ENCODE measurements at places on chromosomes 2 and 18.

DNA sequence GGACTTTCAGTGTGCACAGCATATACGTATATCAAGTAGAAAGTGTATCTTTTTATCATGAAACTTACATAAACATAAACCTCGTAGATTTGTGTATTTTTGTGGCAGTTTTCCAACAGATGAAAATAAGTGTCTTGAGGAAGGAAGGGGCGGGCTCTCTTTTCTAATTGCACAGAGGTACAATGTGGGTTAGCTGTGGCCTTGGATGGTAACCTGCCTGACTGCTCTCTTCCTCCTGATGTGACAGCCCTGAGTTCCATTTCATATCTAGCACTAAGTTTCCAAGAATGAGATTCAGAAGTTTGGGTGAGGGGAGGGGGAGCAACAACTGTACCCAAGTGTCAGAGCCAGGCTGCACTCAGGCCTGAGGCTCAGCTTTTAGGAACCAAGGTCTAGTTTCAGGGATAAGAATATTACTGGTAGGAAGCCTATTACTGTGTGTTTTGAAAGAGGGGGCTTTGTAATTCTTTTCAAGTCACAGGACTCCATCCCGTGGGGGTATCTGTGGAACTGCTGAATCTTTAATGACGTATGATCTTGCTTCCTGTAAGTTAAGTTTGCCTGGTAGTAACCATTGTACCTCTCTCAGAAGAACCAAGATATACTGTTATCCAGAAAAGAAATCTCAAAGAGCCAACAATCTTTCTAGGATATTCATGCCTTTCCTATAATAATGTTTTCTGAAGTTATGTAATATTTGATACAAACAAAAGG, 483.7 kb downstream of the PTPRM start:
- no peak for ATAC-seq

DNA sequence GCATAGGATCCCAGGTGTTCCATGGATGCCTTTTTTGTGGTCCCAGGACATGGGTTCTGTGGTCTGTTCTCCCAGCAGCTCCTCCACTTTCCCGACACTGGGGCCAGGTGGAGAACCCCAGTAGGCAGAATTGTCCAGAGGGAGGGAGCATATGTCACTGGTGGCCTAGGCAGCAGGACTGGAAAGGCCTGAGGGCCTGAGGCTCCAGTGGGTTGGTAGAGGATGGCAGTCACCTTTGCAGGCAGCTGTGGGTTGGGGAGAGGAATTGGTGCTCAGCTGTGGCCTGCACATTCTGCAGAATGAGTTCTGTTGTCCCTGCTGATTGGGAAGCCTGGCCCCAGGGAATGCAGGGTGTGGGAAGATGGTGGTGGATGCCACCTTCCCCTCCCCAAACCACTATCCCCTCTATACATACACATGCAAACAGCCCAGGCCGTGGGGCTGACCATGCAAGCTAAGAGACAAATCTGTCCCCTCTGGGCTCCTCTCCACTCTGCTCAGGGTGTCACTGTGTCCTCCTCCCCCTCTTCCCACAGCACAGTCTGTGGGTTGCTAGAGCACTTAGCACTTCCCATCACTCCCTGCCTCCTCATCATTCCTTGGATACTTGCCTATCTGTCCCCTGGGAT, 11.4 kb downstream of the CTIF start:
- peak; percentile 9 for ATAC-seq

GRCh38 chr2:160053946-160054345, 8.5 kb downstream of the PLA2R1 start:
- ATAC-seq, result no peak

DNA sequence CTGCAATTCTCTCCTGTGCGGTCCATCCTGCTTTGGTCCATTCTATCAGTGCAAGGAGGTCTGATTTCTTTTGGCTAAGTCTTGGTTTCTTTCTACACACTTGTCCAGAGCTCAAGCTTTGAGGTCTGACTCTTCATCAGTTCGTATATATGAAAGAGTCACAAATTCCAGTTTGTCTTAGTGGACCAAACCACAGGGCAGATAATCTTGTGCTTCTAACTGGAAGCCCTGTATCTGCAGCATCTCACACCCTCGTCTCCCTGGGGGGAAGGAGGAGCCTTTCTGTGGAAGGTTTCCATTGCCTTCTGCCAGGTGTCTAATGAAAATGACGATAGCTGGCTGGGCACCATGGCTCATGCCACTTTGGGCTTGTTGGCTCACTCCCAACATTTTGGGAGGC, 148.5 kb downstream of the SPP2 start:
- no peak for ATAC-seq

DNA sequence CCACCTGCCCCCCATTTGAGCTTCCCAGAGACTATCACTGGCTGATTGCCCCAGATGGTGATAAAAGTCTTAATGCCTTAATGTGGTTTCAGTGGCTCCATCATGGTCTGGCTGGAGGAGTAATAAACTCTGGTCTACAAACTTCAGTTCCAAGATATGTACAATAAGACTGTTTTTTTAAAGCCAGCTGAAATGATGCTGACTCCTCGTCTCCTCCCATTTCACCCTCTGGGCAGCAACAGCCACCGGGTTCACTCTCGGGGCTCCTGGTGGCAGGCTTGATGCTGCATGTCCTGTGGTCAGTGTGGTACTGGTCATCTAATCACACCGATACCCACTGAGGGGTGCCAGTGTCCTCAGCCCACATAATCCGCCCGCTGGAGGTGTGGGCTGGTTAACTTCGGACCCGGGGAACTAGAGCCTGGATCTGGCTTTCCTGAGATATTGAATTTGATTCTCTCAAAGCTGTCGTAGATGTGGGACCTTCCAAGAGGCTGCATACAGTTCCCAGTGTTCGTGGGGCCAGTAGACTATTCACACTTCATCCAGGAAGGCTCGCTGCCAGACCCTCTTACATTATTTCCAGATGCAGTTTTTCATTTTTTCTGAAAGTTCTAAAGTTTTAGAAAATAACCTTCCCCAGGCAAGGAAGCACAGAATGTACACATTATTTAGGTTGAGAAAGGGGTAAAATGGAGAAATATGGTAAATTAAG, 95.3 kb downstream of the GALR1 start:
- no peak for ATAC-seq

DNA sequence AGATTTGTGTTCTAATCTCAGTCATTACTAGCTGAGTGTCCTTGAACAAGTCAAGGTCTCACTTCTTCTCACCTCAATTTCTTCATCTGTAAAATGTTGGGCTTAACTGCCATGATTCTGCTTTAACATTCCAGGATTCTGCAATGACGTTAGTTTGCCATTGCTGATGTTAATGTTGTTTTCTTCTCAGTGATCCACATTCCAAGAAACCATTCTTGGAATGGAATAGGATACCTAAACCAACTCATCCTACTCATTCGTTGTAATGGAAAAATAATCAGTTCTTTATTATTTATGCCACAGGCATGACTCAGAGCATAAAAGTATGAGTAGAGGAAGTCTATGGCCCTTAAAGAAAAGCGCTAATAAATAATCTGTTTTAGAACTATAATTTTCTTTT, 140.2 kb upstream of the ETAA1 start:
- ATAC-seq, result no peak

DNA sequence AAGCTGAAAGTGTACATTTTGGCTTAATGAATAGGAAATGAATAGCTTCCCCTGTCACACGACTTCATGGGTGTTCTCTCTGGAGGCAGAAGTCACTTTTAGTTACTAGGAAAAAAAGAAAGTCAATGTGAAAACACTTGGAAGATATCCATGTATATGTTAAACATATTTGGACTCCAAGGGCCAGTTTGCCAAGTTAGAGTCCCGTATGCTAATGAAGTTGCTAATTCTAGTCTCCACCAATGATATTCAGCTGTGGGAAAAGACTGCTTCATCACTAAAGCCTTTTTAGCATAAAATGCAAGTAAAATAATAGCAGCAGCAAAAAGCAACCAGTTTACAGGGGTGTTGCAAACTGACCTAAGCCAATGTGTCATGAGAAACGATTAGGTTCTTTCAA, 108.7 kb downstream of the PLCL1 start:
- no peak for ATAC-seq

GRCh38 chr2:23532391-23533337, 147.7 kb downstream of the KLHL29 start:
- no peak for ATAC-seq

- peak; percentile 2 for ATAC-seq
Observed at GRCh38 chr2:38748943-38749804, 2.0 kb downstream of the SRSF7 start.

DNA sequence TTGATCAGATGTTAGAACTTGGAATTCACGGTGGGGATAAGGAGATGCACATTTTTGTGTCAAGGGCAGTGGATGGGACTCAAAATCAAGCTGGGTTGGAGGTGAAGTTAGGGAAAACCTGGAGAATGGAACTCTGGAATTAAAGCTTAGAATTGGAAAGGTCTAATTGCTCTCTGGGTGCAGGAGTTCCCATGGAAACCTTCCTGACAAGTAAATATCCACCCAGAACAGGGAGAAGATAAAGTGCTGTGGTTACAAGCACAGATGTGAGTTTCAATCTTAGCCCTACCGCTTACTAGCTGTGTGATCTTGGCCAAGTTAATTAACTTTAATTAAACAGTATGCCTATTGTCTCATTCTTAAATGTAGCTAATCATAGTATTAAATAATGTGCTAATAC, 71.3 kb upstream of the TCF7L1 start:
- no peak for ATAC-seq

- ATAC-seq, result no peak
Observed at GRCh38 chr2:241601841-241602240, 35.1 kb downstream of the THAP4 start.

- ATAC-seq, result no peak
Observed at GRCh38 chr2:7878786-7879482, 802.9 kb upstream of the ID2 start.

DNA sequence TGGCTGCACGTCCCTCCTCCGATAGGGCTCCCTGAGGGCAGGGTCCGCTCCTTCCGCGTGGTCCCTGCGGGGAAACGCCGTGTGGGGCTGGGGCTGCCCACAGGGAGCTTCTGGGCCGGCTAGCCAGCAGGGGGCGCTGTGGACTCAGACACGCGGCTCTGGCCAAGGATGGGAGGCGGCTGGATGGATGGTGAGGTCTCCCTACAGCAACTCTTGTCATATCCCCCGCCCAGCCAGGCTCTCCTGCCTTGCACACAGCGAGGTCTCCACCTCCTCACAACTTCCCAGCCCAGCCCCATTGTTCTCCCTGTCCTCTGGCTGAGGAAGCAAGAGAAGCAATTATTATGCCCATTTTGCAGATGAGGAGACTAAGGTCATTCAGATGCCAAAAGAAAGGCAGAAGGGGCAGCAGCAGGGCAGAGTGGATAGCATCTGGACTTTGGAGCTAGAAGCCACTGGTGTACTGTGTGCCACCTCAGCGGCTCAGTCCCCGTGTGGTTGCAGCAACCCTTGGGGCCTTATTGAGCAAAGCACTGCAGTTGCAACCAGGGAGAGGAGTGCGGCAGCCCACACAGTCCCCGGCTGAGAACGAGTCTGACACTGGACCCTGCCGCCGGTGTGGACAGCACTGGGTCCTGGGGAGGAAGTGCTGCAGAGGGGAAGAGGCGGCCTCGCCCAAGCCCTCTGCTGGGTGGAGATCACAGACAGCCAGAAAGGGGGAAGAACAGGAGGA, 99.0 kb downstream of the ZFP36L2 start:
- ATAC-seq, result peak; percentile 34

DNA sequence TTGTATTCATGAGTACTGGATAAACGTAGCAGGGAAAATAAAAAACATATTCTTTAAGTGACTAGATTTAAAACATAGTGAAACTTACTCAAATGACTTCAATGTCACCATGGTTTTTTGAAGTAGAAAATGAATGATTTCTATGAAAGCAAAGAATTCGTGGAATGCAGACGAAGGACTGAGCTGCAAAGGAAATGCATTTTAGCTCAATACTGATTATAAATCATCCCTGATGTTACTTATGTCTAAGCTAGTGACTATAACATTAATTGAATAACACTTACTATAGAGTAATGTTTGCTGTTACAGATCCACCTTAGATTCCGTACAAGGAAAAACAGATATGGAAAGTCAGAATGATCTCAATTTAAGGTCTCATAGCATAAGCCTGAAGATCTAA, 1257.7 kb upstream of the CDH2 start:
- no peak for ATAC-seq

GRCh38 chr18:50559752-50560680, at the start of gene MAPK4:
MAPK4 (plus strand) TSS chr18:50560087; CDS start chr18:50663959, 103,872 bp downstream.
- peak; percentile 70 for ATAC-seq

DNA sequence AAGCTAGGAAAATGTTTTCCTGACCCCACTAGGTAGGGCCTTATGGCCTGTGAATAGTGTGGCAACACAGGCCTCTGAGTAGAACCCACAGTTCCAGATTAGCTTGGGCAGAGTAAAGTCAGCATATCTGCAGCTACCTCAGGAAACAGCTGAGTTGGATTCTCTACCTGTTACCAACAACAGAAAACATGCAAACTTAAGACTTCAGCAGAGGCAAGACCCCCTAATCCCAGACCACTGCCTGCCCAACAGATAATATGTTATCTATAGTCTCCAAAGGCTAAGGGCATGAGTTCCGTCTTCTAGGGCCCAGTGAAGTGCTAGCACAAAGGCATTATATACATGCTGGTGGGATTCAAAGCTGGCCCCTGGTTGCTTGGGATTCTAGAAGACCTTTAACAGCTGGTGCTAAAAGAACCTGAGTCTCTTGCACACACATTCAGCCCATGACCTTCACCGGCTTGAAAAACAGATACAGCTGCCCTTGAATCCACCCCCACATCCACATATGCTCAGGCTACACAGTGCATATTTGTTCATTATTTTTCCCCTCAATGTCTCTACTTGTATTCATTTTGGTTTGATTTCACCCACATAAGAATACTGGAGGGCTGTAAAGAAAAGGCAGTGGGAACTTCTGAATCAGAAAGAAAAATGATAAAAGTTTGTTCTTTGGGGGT, 13.5 kb upstream of the UBXN4 start:
- ATAC-seq, result no peak

- ATAC-seq, result no peak
Observed at GRCh38 chr2:68418419-68418818, 48.7 kb downstream of the FBXO48 start.

- ATAC-seq, result no peak
Observed at GRCh38 chr2:124269348-124269747, 244.3 kb downstream of the CNTNAP5 start.

DNA sequence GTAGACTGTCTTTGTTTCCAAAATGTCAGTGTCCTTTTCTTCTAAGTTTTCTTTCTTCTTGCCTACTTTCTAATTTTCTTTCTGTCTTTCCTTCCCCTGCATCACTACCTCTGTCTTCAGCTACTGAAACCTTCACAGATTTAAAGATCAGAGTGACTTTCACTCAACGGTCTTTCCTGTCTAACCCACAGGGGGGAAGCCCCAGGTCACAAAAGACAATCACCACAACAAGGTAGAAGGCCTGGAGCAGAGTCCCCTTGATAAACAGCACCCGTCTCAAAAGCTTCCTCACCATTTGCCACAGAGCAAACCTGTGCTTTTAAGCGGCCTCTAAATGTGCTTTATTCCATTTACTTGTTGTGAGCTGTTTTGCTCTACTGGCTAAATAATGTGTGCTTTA, 665.4 kb downstream of the BCL11A start:
- peak; percentile 98 for ATAC-seq

- no peak for ATAC-seq
Observed at GRCh38 chr2:10868465-10869314, 43.0 kb upstream of the KCNF1 start.

DNA sequence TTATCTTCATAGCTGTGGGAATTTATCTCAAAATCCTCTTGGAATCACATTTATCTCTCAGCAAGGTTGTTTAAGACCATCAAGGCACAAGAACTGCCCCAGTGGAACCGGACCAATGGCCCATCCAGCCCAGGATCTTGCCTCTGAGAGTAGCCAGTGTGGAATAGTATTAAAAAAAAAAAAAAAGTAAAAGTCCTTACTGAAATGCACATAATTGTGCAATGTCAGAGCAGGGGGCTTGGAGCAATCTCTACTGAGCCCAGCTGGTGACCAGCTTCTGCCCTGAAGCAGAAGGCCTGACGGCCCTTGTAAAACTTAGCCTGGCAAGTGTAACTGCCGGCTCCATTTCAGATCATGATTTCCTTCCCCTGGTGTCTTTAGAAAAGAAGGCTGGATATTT, 355.6 kb upstream of the PIK3C3 start:
- ATAC-seq, result no peak

Data from stimulated activated memory B cell treated with anti-CD40 and anti-IgM and Interleukin-4, amounts not matched to agents 10 μg/mL and 1 μg/mL and 100 μg/mL, for 72 hours (primary cell).